ENCODE measurements at places on chromosomes 12 and 14.

DNA sequence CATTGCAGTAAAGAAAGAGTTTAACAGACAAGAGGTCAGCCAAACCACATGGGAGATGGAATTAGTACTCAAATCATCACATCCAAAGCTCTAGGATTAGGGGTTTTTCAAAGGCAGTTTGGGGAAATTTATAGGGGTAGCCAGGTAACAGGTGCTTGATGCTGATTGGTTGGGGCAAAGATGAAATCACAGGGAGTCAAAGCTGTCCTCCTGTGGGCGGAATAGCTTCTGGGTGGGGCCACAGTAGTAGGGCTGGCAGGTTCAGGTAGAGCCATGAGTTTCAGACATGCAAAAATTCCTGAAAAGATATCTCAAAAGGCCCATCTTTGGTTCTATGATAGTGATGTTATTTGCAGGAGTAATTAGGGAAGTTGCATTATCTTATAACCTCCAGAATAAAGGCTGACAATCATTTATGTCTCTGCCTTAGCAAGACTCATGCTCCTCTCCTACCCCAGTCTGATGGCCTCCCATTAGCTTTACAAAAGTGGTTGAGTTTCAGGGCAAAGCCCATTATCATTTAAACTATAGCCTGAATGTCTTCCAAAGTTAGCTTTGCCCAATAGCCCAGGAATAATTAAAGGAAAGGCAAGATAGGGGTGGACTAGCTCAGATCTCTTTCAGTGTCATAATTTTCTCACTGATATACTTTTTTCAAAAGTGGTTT is 42.1 kb upstream of the CNTN1 start:
- DNase-seq: no peak

DNA sequence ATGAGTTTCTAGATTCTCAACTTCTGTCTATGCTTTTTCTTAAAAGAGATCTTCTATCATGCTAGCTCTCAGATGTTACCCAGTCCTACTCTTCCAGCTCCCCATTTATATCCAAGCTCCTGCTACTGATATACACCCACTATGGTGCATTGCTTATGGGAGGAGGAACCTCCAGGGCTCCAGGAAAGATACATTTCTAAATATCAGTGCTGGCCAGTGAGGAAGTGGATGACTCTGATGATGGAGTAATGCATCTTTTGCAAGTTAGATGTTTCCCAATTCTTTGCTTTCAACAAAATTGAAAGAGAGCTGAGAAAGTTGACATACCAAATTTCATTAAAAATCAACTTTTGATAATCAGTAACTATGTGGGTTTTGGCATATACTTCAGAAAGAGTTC is 105.7 kb upstream of the RESF1 start:
- DNase-seq: no peak

DNA sequence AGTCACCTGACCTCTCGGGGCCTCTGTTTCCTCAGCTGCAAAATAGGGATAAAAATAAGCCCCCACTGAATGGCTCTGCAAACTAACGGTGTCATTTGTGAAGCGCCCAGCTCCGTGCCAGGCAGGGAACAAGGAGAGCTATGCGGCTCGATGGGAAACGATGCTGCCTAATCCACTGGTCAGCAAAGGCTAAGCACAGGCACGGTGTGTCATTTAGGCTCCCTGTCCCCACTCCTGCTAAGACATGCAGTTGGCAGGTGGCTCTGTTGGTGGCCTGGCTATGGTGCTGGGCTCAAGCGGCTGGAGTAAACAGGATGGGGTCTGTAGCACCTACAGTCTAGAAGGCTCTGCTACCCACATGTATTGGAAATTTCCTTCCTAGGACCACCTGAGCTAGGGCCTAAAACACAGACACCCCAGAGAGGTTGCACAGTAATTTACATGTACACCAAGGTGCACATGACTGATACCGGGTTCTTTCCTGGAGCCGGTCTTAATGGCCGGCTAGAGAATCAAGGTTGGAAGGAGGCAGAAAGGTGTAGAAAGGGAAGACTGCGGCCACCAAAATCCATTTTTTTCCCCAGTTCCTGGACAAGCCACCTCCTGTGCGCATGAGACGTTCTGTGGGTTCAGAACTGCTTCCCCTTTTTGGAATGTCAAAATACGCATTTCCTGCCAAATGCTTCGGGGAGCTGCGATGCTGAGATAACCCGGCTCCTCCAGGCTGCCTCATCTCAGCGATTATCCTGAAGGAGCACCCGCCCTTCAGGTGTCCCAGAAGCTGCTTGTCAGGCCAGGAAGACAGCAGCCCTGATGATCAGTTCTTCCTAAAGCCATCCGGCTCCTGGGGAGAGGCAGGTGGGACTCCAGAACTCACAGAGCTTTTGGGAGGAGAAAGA is 1.0 kb downstream of the CACNA2D4 start:
- peak; percentile 29 for DNase-seq

- no peak for DNase-seq
These were observed 235.7 kb downstream of the CACNA1C start for GRCh38 chr12:2288471-2288870.

DNA sequence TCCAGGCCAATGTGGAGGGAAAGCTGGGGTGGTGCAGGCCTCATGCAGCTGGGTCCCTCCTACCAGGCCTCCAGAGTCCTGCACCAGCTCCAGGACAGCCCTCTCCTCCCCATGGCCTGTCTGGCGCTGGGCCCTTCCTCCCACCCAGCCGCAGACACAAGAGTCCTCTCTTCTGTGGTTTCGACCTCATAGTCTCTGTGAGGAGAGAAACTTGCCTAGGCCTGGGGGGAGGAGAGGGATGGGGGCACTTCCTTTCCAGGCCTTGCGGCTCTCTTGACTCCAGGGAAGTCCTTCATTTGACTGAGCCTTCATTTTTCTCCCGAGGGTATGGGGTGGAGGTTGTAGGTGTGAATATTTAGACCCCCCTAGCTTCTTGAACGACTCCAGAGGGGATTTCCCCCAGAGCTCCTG is 2.3 kb downstream of the MMP14 start:
- DNase-seq: no peak

DNA sequence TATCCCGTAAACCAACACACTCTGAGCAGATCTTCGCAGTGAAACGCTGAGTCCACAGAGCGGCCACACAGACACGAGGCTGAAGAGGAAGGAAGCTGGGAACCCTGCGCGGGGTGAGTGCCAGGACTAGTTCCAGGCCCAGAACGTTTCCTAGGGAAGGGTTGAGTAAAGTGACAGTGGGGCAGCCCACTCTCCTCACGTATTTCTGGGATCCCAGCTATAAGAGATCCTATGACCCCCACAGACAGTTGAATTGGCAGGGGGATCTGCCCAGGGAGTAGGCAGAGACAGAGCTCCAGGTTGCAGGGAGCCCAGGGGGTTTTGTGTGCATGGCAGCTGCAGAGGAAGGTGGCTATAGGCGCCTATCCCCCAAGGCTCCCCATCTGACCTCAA is 51.1 kb downstream of the GTF2A1 start:
- no peak for DNase-seq

DNA sequence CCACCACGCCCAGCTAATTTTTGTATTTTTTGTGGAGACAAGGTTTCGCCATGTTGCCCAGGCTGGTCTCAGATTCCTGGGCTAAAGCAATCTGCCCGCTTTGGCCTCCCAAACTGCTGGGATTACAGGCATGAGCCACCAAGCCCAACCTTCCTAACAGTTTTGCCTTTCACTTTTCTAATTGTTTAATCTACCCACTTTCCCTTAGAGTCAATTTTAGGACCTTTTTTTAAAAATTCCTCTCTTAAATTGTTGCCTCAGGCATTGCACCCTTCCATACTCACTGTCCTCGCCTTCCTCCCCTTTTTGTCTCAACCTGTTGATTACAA is 11.5 kb downstream of the ZFHX2 start:
- no peak for DNase-seq

DNA sequence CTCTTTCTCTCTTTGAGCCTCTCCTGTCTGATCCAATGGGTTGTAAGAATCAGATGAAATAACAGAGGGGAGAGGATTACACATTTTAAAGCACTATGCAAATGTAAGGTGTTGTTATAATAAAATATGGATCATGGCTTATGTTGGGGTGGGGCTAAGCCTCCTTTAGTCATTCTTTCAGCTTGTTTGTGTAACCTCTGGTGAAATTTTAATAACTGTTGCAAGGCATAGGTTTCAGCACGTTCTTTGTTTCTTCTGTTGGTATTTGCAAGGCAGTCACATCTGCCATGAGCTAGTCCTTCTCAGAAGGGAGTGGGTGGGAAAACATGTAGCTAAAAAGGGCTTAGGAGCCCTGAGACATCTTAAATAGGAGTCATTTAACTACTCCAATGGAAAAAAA is 74.8 kb upstream of the FRMD6 start:
- DNase-seq: no peak

DNA sequence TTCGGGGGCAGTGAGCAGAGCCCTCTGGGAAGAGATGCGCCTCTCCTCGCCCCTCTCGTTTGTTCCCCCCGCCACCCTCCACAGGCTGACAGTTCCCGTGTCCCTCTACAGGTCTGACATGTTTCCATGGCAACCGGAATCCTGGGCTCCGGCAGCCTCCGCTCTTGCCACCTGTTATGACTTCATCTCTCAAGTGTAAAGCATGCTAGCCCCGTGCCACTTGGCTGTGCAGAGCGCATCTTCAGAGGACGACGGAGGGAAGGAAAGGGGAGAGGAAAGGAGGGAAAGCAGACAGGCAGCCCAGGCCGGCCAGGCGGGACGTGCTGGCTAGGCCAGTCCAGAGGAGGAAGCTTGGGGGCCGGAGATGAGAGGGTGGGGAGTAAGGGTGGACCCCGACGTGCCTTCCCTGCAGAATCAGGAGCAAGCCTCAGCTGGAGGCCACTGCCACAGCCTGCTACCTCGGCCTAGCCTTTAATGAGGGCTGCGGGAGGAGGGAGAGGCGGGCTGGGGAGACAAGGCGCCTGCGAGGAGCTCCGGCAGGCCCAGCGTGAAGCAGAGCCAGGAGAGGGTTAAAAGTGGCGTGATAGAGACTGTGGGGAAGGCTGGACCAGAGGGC is 214.3 kb downstream of the DPF3 start:
- no peak for DNase-seq

- DNase-seq: no peak
These were observed 1.6 kb upstream of the HDAC7 start for GRCh38 chr12:47821346-47821706.

All from CD4-positive, alpha-beta T cell treated with Interferon alpha-2 for 1 hour (primary cell).